Fibroblast of skin of right biceps (primary cell): ENCODE measurements at places on chromosomes 6 and 20.

- DNase-seq, result peak; percentile 13
These were observed 156.7 kb upstream of the THEMIS start for GRCh38 chr6:128057541-128057940.

- DNase-seq, result peak; percentile 44
These were observed at the start of gene PRSS35 for GRCh38 chr6:83511901-83512681. PRSS35 (plus strand) TSS chr6:83512534; CDS start chr6:83523442, 10,908 bp downstream.

DNA sequence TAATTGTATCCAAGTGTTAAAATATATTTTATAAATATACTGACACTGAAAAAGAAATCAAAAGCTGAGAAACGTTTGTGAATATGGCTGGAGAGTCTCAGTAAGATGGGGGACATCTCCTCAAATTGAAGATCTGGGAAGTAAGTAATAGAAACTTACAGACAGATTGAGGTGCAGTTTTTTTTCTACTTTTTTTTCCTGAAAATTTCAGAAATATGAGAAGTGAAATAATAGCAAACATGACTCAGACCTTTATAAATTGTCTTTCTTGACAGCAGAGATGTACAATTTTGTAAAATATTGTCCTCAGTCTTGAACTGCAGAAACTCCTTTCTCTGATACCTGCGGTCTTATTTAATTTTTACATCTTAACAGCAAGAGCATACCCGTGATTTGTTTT is 347.1 kb downstream of the UTRN start:
- DNase-seq, result no peak

DNA sequence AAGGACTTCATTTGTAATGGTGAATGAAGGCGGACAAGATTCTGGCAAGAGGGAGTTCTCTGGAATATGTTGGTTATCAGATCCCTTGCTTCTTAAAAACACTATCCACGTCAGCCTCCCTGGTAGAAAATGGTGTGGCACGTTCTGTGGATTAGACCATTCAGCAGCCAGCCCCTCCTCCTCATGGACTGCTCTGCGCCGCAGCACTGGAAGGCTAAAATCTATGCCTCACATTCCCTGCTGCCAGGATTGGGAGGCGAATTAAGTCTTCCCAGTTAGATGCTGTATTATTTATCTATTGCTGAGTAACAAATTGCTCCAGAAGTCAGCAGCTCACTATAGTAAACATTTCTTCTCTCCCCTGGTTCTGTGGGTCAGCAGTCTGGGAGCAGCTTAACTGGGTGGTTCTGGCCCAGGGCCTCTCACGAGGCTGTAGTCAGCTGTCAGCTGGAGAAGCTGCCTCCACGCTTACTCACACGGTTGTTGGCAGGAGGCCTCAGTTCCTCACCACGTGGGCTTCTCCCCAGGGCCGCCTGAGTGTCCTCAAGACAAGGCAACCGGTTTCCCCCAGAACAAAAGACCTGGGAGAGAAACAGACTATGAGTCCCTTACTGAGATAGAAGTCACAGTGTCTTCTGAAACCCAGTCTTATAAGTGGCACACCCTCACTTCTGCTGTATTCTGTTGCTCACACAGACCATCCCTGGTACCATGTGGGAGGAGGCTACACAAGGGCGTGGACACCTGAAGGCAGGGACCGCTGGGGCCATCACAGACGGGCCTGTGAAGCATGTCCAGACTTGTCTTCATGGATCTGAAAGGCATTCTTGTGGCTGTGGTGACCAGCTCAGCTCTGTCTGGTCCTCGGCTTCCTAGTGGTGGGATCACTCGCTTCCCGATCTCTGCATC is 101.0 kb downstream of the NRN1 start:
- DNase-seq, result peak; percentile 95
